RCC 7860 (cell line): ENCODE measurements at places on chromosomes 13 and 19.

DNA sequence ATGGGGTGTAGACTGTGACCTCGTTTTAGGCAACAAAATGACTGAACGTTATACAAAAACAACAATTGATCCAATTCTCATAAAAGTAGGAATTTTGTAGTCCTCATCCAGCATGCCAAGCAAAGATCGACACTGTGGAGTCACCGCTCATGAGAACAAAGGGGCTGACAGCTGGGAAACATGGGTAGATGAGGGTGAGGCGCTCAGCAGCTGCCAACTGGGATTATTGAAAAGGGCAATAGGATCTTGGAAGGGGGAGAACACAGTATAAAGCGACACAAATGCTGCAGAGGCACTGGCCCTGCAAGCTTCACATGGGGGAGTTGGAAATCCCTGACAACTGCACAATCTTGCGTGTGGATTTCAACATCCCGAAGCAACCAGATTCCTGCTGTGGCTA, 5.4 kb upstream of the ZNF765 start:
- no peak for DNase-seq

- DNase-seq: peak; percentile 28
Observed at GRCh38 chr19:10219678-10220077, 11.5 kb downstream of the S1PR2 start.

DNA sequence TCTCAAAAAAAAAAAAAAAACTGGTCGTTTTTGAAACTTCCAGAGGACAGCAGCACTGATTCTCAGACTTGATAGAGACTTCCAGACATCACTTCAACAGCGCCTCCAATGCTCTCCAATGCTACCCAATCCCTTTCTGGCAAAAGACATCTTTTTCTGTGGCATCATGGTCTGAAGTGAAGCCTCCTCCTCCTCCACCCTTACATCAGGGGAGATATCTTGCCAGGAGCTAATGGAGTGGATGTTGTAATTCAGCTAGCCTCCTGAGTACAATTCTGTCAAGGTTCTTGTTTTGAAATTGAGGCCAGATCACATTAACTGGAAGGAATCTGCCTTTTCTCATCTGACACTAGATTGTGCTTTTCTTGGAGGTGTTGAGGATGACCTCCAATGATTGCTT, 24.2 kb downstream of the FXYD5 start:
- no peak for DNase-seq

- DNase-seq: no peak
Observed at GRCh38 chr13:25771641-25772478, 280.0 kb downstream of the SHISA2 start.

GRCh38 chr19:15253061-15253460, 20.8 kb upstream of the EPHX3 start:
- no peak for DNase-seq
